Heart left ventricle (tissue), 16 donors: ENCODE measurements at places on chromosomes 1 and 21. TPM values are rescaled to one million over a fixed set of nuclear protein-coding genes. Genes with fewer than 3 reads are reported as not detected.

The PPIAL4G gene
- polyA plus RNA-seq = not detected

GRCh38 chr1:192577145-192578140, 1.9 kb downstream of the RGS1 start:
- DNase-seq = no peak

GRCh38 chr1:40625076-40625475, 40.4 kb downstream of the RIMS3 start:
- peak; percentile 23 for DNase-seq

The SF3B4 gene
- polyA plus RNA-seq = 21.3 TPM

The LCE3E gene
- not detected for polyA plus RNA-seq

DNA sequence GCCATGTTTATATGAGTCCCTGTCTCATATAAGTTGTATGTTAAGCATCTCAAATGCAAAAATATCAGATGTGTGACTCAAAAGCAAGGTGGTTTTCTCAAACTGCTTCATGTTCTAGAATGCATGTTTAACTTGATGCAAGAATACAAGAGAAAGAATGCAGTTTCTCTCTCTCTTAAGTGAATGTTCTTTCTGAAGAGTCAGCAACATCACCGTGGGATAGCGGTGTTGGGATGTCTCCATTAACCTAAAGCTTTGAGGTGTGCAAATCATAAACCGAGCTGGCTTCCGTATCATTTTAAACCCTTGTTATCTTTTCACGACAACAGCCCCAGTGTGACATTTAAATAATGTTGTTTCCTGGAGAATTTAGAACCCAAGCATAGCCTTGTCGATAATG, 48.4 kb upstream of the TARBP1 start:
- no peak for DNase-seq
